Activated effector memory CD4-positive, alpha-beta T cell treated with anti-CD3 and anti-CD28 coated beads, Interleukin-2, amount 50 U/mL, for 16 hours (primary cell): ENCODE measurements at places on chromosomes 11 and 22.

DNA sequence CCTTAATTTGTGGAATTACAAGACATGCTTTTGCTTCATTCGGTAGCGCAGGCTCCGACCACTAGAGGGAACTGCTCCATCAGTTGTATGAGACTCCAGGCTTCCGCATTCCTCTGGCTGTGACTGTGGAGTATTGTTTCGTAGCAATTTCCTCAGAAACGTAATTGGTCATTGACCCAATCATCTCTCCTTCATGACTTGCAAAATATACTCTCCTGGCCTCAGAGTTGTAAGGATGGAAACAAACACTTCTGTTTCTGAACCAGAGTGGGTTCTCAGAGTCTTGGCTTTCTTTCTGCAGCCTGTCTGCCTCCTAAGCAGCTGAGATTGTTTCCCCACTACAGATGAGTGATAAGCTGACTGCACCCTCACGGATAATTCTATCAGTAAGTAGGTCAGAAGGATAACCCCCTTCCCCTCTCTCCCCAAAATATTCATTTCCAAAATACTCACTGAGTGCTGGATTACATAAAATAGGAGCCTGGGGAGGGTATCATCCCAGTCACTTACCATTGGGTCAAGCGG is 146.8 kb upstream of the ZC3H12C start:
- peak; percentile 77 for DNase-seq

DNA sequence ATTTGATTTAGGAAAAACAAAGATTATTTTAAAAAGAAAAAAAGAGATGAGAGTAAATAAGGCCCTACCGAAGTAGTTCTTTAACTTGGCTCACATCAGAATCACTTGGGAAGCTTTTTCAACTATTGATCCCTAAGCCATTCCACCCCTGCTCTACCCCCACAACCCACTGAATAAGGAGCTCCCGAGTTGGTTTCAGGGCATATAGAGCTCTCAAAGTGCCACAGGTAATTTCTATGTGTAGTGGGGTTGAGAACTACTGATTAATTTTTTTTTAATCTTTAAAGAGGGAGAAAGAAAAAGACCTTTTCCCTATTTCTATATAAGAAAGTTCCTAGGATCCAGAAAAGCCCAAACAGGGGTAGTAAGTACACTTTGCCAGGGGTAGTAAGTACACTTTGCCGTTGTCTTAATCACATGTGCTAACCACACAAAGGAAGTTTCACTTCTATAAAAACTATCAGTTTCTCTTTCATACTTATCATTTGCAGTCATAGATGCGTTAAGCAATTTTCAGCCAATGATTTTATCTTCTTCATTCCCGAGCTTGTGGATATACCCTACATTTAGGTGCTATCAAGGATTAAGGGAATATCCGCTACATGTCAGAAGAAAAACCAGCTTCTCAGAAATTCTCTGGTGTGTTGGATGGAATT is 108.4 kb upstream of the ZC3H12C start:
- no peak for DNase-seq

DNA sequence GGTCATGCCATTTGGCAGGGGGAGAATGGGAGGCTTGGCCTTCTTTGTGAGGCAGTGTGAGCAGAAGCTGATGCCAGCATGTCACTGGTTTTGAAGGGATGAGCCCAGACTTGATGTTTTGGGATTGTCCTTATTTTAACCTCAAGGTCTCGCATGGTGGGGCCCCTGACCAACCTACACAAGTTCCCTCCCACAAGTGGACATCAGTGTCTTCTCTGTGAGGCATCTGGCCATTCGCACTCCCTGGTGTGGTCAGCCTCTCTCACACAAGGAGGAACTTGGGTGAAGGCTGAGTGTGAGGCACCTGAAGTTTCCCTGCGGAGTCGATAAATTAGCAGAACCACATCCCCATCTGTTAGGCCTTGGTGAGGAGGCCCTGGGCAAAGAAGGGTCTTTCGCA is 59.8 kb downstream of the TIMP3 start:
- no peak for DNase-seq

DNA sequence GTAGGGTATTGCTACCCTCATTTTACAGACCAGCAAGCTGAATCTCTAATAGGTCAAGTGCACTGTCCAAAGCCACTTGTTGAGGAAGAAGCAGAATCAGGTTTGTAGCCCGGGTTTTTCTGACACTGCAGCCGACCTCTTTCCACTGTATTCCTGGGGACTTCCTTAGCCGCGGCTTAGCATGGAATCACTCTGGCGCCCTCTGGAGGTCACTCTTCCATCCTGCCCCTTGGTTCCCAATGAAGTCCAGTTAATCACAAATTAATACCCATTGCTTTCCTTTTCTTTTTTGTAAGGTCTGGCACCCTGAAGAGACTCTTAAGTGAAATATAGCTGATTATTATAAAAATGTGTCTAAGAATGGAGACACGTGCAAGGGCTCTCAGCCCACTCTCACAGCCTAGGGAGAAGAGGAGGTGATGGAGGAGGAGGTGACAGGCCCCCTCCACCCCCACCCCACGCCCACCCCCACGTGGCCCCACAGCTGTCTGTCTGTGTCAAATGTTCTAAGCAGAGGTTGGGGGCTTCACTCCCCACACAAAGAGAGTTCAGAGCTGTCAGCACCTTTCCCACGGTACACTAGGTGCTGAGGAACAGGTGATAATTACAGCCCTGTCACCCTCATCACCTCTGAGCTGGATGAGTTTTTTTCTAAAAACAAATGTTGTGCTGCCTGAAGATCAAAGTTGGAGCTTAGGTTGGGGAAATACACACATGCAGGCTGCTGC is 57.7 kb upstream of the DRD2 start:
- DNase-seq, result peak; percentile 84

DNA sequence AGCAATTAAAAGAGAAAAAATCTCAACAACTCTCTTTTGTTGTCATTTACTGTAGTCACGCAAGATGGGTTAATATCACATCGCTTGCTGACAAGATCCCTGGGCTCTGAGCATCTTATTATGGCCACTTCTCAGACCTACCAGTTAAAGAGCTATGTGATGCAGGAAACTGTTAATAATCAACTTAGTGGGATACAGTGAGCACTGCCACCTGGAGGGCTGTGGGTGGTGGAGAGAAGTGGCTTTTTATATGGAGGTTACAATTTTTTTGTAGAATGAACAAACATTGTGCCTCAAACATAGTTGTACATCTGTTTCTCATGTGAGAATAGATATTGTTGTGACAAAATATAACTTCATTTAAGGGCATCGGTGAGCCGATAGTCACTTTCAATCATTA is 181.0 kb downstream of the TENM4 start:
- no peak for DNase-seq

GRCh38 chr11:95888439-95888838 is 35.5 kb downstream of the MTMR2 start:
- DNase-seq, result no peak

- DNase-seq, result no peak
These were observed 20.8 kb downstream of the YPEL1 start for GRCh38 chr22:21714786-21715185.

GRCh38 chr22:36226189-36226588 is 13.1 kb downstream of the APOL2 start:
- DNase-seq, result no peak

GRCh38 chr11:9972989-9973388 is 309.1 kb downstream of the SWAP70 start:
- no peak for DNase-seq

DNA sequence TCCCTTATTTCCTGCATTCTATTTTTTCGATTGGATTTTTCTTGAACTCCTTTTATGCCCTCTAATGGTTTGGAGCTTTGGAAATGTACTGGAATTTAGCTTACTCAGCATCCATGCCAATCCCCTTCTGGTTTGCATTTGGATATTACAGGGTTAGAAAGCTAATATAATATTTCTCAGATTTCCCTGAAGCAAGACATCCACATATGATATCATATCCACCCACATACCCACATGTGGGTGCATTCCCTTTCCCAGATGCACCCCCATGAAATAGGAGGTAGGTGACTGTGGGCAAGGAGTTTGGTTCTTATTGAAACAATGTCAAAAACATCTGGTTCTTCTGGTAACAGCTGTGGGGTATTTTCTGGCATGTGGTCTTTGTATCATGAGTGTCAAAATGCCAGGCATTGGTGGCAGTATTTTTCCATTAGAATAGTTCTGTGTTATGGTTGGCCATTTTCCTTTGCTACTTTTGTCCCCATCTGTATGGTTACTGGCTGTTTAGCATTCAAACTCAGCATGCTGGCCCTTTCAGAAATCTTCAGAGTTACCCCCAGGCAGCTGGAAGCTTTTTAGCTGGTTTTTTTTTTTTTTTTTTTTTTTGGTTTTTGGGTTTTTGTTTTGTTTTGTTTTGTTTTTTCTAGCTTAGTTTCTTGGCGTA is 32.7 kb upstream of the DDX10 start:
- no peak for DNase-seq
